Activated T-helper 1 cell treated with anti-CD3 and anti-CD28 coated beads, Interleukin-12 subunit alpha, Interleukin-12 subunit beta, Interleukin-2, Interleukin-4 antibody, amounts not matched to agents 30 ng/mL and 10 ng/mL and 1 ng/mL, durations not matched to agents 14 hours and 24 hours and 36 hours (primary cell): ENCODE measurements at places on chromosomes 16 and 17. TPM values are rescaled to one million over a fixed set of nuclear protein-coding genes. Genes with fewer than 3 reads are reported as not detected.

ARRB2 gene
- total RNA-seq = 202 and 204 TPM in 2 replicates

ZACN gene
- 2.7 and 2.9 TPM in 2 replicates for total RNA-seq

HOXB4 gene
- total RNA-seq = 3.8 and 4.2 TPM in 2 replicates

ASIC2 gene
- not detected in 2 replicates for total RNA-seq

FOXJ1 gene
- 0.10 TPM in 1 of 2 replicates, not detected in the other for total RNA-seq

DHX58 gene
- 26.9 and 28.4 TPM in 2 replicates for total RNA-seq

FOXL1 gene
- total RNA-seq = 0.05 TPM in 1 of 2 replicates, not detected in the other

PRSS21 gene
- total RNA-seq = 9.2 and 10.1 TPM in 2 replicates

KRT14 gene
- total RNA-seq = not detected in 2 replicates

SCIMP gene
- not detected in 2 replicates for total RNA-seq

TMEM235 gene
- total RNA-seq = not detected in 2 replicates

DNA sequence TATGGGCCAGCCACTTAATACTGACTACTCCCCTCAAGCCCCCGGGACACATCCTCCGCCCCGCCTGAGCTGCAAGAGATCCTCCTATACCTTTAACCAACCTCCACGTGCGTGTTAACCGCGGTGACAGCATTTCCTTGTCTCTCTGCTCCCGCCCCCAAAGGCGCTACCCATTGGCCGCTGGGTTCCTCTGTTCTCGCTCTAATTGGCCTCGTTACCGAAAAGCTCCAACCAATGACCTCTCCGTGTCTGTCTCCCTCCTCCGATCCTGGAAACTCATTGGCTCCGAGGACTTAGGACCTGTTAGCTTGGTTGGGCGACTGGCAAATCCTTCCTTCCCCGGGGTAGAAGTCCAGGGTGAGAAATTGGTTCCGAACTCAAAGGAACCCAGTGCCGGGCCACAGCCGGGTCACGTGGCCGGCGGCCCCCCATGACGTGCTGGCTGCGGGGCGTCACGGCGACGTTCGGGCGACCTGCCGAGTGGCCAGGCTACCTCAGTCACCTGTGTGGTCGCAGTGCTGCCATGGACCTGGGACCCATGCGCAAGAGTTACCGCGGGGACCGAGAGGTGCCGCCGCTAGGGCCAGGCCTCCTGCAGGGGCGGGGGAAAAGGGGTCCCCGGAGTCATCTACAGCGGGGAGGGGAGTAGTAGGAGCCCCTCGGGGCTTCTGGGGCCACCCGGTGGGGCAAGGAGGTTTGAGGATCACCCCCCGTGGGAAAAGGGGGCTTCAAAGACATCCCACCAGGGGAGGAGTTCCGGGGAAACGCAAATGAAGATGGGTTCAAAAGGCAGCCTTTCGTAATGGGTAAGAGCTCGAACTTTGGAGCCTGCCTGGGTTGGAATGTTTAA lies at the start of gene PNPO:
TSS of gene PNPO (plus strand) at position 326 of the 850 bp plus-strand sequence. CDS start at position 431, 105 bp downstream.
- DNase-seq = peak; percentile 95

DNA sequence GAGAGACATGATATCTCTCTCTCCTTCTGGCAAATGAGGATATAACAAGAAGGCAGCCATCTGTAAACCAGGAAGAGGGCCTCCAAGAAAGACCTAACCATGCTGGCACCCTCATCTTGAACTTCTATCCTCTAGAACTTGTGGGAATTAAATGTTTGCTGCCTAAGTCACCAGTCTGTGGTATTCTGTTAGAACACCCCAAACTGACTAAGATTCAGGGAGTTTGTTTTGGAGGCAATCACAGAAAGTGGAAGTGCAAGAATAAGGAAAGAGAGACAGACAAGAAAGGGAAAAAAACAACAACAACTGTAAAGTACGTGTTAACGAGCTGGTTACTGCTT lies 114.5 kb upstream of the GOT2 start:
- DNase-seq = no peak

- no peak for DNase-seq
Measured at GRCh38 chr16:29678691-29679267, at the start of gene QPRT. Gene QPRT (plus strand): TSS chr16:29679180. CDS start chr16:29679198, 18 bp downstream.

DNA sequence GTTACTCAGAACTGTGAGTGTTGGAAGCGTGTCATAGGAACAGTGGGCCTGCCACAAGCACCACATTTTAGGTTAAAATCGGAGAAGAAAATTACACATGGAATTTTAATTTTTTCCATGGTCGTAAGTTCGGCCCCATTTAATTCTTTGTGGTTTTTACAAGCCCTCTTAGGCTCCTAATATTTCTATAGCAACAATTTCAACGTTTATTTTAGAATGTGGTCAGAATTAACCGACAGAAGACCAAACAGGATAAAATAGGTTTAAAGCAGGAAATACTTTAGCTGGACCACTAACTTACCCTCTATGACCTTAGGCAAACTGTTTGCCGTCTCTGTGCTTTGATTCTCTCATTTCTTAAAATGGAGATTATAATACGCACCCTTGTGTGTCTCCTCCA lies 69.9 kb downstream of the FTO start:
- no peak for DNase-seq

DNA sequence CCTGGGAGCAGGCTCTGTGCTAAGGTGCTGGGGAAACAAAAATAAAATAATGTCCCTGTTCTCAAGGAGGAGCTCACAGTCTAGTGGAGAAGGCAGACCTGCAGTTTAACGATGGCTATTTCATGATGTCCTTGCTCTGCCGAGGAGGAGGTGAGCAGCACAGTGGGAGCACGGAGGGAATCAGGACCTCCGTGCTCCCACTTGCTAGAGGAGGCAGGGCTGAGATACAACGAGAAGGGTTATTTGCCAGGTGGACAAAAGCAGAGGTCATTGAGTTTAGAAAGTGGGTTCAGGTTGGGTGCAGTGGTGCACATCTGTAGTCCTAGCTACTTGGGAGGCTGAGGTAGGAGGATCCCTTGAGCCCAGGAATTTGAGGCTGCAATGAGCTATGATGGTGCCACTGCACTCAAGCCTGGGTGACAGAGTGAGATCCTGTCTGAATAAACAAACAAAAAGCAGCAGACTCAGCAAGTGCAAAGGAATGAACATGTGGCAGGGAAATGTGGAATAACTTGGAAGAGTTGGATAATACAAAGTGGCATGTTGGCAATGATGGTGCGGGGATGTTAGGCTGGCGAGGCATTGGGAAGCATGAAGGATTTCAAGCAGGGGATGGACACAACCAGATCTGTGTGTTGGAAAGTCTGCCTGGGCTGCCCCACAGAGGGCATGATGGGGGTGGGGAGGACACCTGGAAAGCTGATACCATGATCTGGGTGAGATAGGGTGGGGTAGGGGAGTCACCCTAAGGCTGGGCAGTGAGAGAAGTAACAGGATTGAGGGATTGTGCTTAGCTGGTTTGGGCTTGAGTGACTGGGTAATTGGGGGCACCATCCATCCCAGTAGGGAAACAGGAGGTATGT lies 12.8 kb upstream of the TNS4 start:
- DNase-seq = no peak

GRCh38 chr16:53839150-53839549 lies 135.2 kb downstream of the FTO start:
- no peak for DNase-seq

GRCh38 chr17:44952946-44953475 lies 5.4 kb upstream of the KIF18B start:
- no peak for DNase-seq

- no peak for DNase-seq
Measured at GRCh38 chr17:57246257-57246656, 10.1 kb upstream of the MSI2 start.

DNA sequence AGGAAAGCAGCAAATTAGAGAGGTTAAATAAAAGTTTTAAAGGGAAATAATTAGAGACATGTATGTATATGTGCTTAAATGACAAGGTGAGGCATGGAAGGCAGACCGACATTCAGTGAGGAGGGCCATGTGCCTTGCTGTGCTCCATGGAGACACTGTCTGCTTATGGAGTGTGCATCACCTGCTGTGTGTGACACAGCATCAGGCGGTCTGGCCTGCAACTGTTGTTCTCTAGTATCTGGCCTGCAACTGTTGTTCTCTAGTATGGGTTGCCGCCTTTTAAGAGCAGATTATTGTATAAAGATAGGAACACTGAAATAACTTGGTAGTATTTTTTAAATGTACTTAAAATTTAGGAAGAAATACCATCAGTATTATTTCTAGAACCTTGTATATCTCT lies 225.1 kb downstream of the LGALS9B start:
- DNase-seq = no peak

DNA sequence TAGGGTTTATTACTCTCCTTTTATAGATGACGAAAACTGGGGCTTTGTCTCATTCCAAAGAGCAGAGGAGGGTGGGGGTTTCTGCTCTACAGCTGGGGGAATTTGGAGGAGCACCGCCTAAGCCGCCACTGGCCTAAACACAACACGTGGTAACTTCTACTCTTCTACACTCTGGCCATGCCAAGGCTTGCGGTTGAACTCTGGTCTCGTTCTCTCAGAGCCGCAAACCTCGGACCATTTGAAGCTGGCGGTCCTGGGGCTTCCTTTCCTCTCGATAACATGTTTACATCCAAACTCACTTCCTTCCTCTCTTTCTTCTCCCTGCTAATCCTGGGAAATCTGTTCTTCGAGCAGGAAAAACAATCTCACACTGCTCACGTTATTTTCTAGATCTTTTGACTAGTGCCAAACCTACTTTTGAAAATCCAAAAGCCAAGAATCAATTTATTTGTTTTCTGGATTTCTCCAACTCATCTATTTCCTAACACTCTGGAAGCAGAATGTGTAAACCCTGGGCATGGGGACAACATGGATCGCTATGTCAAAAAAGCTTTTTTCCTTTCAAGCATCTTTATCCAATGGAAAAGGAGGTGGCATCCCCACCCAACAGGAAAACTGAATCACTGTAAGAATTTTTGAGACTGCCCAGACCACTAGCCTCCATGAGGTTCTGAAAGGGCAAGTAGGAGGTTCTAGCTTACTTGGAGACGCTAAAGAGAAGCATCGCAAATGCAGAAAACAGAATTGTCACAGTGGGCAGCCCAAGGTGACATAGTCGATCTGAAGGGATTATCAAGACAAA lies 13.6 kb upstream of the EEF2K start:
- peak; percentile 85 for DNase-seq

DNA sequence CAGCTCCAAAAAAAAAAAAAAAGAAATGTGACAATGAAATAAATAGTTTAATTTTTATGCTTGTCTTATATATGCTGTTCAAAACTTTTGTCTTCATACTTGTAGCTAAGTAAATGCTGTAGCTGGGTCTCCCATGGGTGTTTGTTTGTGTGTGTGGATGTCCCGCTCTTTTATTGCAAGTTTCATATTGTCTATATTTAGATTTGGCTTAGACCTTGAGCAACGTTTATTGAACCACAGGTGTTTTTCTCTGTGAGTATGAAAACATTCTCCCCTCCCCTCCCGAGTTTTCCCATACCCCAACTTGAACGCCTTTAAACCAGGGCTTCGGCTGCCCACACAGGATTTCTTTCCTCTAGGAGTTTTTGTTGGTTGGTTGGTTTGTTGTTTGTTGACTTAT lies 45.2 kb downstream of the MFSD11 start:
- DNase-seq = no peak

DNA sequence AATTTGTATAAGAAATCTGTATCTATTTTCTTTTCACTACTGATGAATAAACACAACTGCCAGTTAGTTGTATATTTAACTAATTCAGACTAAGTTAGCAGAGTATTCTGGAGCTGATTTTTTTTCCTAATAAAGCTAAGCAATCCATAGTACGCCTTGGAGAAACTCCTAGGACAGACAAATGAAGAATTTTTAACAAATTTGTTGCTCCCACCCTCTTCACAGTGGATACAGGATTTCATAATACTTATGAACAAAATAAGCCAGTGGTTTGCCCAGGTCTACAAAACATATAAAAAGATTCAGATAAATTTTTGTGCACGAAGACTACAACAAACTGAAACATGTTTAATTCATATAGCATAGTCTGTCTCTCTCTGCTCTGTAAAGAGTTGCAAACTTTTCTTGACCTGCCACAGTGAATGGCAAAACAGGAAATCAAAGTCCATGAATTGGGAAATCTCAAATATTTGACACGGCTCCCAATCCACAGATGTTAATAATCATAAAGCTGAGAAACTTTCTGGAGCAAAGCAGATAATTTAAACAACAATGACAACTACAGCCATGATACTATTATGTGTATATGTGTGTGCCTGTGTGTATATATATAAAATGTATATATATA lies 594 bp upstream of the ABCA6 start:
- no peak for DNase-seq

GRCh38 chr17:7563115-7563869 lies 1.6 kb downstream of the SENP3 start:
- DNase-seq = no peak

DNA sequence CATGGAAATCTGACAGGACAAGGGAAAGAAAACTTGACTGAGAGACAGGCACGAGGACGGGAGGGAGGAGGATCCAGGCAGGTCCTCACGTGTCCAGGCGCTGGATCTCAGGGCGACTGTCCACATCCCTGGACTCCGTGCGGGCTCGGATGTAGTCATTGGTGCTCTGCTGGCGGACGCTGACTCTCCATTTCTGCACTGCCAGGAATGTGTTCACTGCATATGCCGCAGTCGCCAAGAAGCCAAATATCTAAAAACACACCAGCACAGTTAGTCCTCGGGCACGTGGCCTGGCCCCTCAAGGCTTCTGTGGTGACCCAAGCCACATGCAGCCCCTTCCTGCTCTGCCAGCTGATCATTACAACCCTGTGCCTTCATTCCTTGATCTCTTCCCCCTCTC lies 17.5 kb downstream of the CMTM3 start:
- DNase-seq = no peak

- no peak for DNase-seq
Measured at GRCh38 chr16:2866431-2866830, 8.5 kb upstream of the PRSS22 start.

DNA sequence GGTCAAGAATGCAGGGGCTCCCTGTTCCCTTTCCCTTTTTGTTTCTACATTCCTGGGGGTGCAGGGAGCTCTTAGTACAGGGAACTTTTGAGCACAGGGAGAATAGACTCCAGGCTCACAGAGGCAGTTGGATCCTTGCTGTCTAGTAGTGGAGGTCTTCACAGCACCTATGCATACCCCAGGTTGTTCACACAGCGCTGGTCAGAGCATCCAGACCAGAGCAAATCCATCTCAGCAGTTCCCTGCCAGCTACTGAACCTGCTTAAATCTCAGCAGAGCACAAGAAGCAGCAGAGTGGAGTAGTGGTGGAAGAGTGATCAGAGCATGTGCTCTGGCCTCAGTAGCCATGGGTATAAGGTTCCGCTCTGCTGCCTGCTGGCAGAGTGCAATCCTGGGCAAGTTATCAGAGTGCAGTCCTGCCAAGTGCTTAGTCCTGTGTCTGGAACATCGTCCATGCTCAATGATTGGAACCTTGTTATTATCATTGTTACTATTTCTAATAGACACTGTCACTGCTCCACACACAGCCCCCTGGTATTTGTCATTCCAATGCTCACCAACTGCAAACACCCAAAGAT lies 220.4 kb downstream of the CBLN1 start:
- no peak for DNase-seq

- DNase-seq = no peak
Measured at GRCh38 chr16:1776991-1777374, 4.0 kb upstream of the MRPS34 start.
